ENCODE measurements at places on chromosomes 6 and 20.

GRCh38 chr20:46694484-46694883, 5.2 kb upstream of the TP53RK start:
- no peak for DNase-seq

- no peak for DNase-seq
Observed at GRCh38 chr6:7136859-7137334, 29.1 kb downstream of the RREB1 start.

- peak; percentile 44 for DNase-seq
Observed at GRCh38 chr6:45709781-45710220, 305.9 kb downstream of the CLIC5 start.

- peak; percentile 68 for DNase-seq
Observed at GRCh38 chr6:111210194-111210728, 123.0 kb downstream of the SLC16A10 start.

DNA sequence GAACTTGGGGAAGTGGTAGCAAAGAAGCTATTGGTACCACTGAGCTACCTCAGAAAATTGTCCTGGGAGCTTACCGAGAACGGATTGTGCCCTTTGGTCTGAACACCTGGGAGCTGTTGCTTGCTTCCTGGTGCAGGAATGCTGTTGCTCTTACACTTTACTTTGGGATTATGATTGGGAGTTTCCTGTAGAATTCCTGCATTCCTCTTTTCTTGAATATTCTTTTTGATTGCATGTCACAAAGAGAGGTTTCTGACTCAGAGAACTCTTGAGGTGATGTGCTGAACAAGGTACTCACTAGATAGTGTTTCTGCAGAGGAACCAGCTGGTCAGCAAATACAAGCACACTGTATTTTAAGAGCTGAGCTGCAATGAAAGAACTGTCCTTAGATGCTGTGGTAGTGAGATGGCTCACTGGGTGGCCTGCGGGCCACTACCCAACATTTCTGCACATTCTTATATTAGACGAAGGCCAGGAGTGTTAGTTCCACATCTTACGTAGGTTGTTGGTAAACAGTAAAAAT, 35.0 kb downstream of the LRRC1 start:
- DNase-seq: no peak

DNA sequence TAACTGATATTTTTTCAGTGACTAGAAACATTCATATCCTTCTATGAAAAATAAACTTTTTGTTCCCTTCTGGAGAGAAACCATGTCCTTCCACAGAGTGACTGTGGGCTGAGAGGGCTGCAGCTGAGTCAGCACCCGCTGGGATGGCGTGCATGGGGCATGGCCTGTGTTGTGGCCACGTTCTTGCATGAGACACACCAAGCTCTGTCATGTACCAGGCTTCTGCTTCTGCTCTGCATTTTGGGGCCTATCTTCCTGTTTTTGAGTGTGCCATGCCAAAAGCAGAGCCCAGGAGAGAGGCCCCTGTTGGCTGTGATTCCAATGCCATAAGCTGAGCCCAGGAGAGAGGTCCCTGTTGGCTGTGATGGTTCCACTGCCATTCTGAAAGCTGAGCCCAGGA, 10.8 kb downstream of the APMAP start:
- no peak for DNase-seq

GRCh38 chr6:9851541-9852380, 563.1 kb downstream of the TFAP2A start:
- no peak for DNase-seq

- no peak for DNase-seq
Observed at GRCh38 chr20:63456429-63457284, 15.8 kb downstream of the KCNQ2 start.

GRCh38 chr6:37365791-37366190, 12.0 kb downstream of the RNF8 start:
- no peak for DNase-seq

GRCh38 chr6:162907876-162908481, 180.2 kb downstream of the PACRG start:
- DNase-seq: no peak

DNA sequence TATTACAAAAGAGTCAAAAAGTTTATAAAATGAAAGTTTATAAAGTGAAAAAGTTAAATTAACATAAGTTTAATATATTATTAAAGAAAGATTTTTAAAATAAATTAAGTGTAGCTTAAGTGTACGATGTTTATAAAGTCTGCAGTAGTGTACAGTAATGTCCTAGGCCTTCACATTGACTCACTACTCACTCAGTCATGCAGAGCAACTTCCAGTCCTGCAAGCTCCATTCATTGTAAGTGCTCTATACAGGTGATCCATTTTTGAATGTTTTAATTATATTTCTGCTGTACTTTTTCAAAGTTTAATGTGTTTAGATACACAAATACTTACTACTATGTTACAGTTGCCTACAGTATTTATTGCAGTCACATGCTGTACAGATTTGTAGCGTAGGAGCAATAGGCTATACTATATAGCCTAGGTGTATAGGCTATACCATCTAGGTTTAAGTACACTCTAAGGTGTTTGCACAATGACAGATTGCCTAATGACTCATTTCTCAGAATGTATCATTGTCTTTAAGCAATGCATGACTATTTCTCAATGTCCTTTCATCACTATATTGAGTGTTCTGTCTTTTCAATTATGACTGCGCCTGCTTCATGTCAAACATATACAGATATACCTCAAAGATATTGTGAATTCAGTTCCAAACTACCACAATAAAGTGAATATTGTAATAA, 1110.3 kb upstream of the MAP3K7 start:
- DNase-seq: no peak

GRCh38 chr20:8647961-8648441, 420.9 kb upstream of the PLCB4 start:
- no peak for DNase-seq

DNA sequence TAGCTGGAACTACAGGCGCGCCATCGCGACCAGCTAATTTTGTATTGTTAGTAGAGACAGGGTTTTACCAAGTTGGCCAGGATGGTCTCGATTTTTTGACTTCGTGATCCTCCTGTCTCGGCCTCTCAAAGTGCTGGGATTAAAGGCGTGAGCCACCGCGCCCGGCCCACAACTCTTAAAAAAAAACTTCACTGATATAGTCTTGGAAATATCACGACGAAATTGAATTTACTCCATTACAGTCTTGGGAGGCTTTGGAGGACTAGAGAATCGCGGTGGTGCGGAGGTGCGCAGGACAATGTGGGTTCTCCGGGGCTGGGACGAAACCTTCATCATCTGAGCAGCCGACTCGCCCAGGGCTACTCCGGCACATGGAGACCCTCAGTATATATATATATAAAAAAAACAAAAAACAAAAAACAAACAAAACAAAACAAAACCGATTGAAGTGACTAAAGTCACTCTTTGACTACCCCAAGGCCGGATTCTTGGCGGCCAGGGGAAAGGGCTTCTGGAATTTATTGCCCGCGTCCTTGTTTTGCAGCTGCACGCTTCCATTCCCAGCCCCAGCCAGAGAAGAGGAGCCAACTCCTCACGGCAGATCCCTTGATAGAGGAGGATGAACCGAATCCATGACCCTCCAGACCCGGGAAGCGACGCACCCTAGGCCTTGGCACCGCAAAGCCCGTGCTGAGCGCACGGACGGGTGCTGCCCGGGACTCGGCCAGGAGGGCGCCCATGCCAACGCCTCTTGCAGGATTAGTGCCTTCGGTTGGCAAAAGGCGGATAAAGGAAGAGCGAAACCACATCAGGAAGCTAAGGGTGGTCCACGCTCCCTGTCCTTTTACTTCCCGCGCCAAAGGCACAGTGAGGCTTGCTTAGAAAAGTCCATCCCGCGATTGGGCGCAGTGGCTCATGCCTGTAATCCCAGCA, 1.7 kb upstream of the GCM2 start:
- no peak for DNase-seq

DNA sequence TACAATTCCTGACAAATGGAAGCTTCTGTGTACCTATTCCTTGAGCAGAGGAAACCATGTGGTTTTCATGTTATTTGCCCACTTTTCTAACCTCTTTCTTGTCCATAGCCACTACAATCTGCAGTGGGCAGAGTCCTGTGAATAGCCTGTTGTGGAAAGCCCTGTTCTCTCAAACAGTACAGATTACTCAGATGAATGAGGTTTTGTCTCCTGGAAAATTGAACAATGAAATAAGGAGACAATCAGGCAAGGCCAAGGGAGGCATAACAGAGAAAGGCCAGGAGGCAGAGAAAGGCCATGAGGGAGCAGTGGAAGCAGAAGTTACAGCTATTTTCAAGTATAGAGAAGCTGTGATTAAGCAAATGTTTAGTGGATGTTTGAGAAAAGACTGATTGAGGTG, 189.3 kb downstream of the GRIK2 start:
- DNase-seq: no peak

DNA sequence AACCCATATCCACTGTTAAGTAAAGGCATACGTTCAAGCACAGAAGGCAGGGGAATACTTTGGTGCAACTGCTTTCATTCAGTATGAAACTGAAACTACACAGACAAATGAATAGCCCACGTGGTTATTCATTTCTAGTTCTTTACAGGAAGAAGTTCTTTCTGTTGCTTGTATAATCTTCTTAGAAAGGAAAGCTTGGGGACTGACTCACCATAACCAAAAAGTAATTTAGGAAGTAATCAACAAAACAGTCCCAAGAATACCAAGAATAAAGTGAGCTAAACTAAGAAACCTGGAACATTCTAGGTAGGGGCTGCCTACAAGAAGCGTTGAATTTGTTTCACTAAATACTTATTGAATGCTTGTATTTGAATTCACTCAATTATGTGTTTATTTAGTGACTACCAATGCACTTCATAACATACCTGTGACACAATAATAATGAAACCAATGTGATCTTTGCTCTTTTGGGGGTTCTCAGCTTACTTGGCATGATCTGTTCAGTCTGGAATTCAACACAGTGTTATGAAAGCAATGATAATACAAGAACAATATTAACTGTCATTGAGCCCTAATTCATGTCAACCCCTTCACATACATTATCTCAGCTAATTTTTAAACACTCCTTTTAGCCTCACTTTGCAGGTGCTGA, 25.1 kb upstream of the KIAA0408 start:
- peak; percentile 61 for DNase-seq

- DNase-seq: peak; percentile 43
Observed at GRCh38 chr6:166862978-166863530, 93.3 kb downstream of the RNASET2 start.

- no peak for DNase-seq
Observed at GRCh38 chr20:57274846-57275245, 8.4 kb upstream of the BMP7 start.

DNA sequence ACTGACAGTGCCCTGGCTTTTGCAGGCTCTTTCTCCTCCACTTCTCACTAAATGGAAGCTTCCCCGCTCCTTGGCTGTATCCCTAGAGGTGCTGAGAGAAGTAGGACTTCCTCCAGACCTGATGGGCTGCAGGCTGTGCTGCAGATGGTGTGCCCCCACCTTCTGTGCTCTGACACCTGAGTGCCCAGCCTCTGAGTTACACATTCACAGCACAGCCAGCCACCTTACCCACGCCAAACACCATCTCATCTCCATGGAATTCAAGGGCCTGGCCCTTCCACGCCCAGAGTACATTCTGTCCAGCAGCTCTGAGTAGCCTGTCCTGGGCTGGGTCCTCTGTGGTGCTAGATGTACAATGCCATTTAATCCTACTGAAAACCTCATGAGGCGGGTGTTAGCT, 5.3 kb downstream of the SFTA2 start:
- DNase-seq: no peak

DNA sequence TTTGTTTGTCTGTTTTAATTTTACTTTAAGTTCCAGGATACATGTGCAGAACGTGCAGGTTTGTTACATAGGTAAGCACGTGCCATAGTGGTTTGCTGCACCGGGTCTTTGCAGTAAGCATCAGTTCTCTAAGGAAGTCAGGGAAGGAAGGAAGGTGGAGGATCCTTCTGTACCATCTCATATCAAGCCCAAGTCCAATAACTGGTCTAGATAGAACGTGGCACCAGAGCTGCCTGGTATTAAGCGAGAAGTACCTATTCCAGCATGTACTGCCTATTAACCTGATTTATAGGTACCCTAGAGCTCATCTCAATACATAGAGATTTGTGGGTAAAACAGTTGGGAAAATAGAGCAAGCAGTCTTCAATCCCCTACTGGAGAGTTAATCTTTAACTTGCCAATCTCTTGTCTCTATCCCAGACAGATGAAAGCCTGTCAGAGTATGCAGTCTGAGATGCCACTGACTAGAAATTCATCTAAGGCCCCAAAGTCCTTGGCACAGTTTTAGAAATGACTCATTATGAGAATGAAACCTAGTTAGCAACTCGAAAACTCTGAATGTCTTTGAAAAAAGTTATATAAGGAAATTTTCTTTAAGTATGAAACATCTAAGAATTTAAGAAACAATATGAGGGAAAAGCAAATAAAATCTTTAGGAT, 144.9 kb downstream of the TFAP2A start:
- DNase-seq: no peak

- DNase-seq: no peak
Observed at GRCh38 chr6:21599051-21599696, 5.6 kb downstream of the SOX4 start.

- no peak for DNase-seq
Observed at GRCh38 chr6:169663468-169663867, 38.4 kb downstream of the WDR27 start.

DNA sequence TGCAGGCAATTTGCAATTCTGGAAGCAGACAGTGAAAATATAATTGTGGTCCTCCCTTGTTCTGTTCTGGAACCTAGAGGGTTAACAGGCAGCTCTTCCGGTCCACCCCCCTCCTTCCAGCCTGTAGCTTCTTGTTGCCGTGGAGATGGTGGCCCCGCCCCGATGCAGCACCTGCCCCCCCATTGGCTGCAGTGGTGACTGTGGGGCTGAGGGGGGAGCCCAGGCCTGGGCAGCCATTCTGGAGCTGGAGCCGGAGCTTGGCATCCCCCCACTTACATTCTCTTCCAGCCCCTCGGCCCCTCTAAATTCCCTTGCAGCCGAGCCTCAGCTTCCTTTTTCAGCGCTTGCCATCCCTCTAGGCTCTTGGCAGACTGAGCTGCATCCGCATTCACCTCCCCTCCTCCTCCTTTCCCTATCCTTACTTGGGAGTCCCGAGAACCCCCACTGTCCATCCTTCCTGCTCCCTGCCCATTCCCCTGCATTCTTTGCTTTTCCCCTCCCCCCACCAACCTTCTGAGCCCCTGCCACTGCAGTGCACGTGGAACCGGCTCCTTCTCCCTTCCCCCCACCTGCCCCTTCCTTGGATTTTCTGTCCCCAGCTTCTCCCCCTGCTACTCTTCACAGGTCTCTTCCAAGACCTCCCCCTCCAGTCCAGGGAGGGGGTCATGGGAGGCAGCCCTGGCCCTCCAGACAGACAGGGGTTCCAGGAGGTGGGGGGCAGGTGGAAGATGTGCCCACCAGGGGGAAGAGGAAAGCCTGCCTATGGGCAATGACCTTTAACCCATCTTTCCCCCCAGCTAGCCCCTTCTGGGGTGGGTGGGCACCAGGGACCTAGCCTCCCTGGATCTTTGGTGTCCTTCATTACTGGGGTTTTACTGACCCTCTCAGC, 11.4 kb downstream of the SYNGAP1 start:
- peak; percentile 89 for DNase-seq

GRCh38 chr20:44496976-44497375, 21.3 kb downstream of the TTPAL start:
- DNase-seq: no peak

- no peak for DNase-seq
Observed at GRCh38 chr6:139154881-139155547, 20.1 kb downstream of the HECA start.

GRCh38 chr6:51929934-51930574, 157.4 kb downstream of the PKHD1 start:
- no peak for DNase-seq

Data from GM10248 (cell line).